ENCODE measurements at places on chromosomes 5 and 9.

- no peak for DNase-seq
Measured at GRCh38 chr9:72477930-72478518, 43.4 kb upstream of the TMC1 start.

DNA sequence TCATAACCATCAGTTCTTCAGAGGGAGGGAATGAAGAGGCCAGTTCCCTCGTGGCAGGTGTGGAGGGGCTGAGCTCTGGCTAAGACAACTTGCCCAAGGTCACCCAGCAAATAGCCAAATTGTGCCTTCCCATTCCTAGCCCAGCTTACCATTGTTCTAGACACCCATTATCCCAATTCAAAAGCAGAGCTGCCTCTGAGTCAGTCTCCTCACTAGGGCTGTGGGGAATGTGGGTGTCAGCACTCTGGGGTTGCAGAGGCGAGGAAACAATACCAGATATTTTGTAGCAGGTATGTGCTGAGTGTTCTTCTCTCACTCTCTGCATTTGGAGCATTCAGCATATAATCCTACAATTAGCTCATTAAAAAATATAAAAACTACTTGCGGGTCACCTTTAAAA is 270.8 kb downstream of the PSAT1 start:
- no peak for DNase-seq

DNA sequence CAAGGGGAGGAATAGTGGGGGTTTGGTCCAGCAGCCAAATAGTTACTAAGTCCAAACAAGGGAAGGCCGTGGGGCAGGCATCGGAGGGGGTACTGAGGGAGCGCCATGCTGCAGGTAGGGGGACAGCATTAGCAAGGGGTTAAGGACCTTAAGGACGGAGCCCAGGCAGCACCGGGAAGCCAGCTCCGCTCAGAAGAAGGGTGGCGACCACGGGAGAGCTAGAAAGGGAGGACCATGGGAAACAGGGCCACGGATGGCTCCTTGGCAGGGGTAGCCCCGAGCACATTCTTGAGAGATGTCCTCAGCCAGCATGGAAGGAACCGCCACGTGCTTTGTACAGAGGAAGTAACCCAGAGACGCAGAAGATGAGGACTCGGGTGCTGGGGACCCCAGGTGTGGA is 76.2 kb upstream of the STXBP1 start:
- DNase-seq: no peak

GRCh38 chr5:132657676-132658380 is at the start of gene IL13:
IL13 (plus strand) TSS chr5:132658173; CDS start chr5:132658187, 14 bp downstream.
- no peak for DNase-seq

DNA sequence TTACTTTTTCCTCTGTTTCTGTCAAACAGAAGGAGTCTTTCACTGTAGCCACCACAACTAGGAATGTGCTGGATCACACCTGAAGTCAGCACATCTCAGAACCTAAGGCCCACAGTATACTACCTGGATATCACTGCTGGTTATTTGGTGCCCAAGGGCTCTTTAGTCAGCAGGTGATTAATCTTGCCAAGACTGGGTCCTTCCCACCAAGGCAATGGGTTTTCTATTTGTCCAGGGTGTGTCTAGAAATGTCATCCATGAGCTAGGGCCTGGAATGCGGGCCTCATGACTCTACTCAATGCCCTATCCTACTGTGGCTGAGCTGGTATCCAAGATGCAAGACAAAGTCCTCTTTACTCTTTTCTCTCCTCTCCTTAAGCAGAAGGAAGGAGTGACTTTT is 9.8 kb upstream of the PCDHAC1 start:
- DNase-seq: no peak

DNA sequence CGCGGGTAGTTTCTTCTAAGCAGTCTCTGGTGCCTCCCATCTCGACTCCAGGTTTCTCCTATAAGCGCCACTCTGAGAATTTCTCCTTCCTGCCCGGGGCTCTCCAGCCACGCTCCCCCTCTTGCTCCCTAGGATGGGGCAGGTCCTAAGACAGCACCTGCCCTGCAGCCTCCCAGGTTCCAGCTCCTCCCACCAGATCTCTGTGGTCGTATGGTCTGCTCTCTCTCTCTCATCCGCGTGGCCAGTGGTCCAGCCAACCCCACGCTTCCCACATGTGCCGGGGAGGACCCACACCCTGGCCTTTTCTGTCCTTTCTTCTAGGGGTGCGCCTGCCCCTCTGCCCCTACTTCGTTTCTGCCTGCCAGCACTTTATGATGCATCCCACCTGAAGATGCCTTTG is 40.5 kb downstream of the MVB12B start:
- DNase-seq: no peak

- DNase-seq: no peak
Measured at GRCh38 chr9:127014910-127015540, 100.4 kb downstream of the RALGPS1 start.

GRCh38 chr5:37111426-37112382 is 137.5 kb downstream of the CPLANE1 start:
- no peak for DNase-seq

DNA sequence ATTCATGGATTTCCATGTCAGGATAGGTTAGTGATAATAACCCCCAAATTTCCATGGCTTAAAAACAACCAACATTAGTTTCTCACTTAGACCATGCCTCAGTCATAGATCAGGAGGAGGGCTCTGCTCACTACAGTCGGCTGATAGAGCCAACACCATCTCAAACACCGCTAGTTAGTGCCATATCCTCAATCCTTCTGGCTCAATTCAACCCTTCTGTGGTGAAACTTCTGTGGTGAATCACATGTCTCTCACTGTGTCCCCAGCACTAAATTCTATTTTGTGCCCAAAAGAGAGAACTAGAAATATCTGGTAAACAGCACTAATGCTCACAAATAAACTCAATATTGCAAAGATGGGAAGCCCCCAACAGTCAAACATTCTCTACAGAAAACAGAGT is 21.1 kb downstream of the ECPAS start:
- DNase-seq: no peak

DNA sequence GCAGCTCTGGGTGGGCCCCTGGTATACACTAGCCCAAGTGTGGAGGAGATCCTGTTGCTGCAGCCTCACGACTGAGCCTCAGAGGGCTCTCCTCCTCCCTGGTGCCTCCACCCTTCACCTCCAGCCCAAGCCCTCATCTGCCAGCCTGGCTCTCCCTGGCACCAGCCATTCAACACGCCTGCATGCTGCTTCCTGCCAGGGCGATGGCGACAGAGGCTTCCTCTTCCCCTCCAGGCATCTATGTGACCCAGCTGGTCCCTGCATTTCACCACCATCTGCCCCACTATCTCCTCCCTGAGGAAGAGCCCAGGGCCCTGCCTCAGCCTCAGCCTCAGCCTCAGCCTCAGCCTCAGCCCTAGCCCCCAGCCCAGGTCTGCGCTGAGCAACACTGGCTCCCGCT is 54.8 kb upstream of the ANGPTL2 start:
- no peak for DNase-seq

DNA sequence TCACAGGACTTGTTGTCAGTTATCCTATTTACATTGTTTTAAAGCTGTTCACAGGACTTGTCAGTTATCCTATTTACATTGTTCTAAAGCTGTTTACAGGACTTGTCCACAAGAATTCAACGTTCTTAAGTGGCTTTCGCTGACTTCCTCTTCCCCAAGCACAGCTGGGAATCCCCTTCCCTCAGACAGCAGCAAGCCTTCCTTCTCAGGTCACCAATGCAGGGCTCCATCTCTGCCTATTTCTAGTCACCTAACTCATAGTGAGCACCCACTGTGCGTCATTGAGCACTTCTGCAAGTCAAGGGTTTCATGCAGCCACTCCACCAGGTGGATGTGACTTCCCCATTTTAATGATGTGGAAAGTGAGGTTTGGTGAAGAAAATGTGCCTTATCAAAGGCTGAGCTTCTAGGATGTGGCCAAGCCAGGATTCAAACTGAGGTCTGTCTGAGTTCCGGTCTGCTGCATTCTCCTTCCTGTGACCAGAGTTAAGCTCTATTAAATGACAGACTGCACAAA is 109.8 kb upstream of the ZNF462 start:
- DNase-seq: no peak

DNA sequence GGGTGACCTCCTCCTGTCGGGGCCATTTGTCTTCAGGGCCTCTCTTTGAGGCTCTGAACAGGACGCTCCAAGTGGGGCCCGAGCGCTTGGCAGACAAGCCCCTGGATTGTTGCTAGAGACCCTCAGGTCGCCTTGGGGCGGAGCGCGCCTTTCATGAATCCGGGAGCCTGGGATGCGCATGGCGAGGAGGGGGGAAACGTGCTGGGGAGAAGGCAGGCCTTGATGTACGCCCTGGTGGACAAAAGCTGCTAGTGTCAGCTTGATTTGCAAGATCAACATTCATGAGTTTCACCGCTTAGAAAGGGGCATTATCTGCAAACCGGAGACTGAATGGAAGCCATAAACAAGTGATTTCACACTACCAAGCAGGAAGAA is 226.3 kb downstream of the SMARCA2 start:
- DNase-seq: no peak

DNA sequence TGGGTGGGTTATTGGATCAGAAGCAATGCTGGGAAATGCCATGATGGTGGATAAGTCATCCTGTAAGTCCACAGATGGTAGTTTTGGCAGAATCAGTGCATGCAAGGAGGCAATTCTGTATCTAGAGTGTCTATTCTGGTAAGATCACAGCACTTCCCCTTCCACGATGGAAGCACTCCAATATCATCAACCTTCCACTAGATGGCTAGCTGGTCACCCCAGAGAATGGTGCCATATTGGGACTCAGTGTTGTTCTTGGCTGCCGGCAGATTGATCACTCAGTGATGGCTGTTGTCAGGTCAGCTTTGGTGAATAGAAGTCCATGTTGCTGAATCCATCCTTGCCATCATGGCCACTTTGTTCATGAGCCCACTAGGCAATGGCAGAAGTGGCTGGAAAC is 553.5 kb downstream of the CSNK1G3 start:
- DNase-seq: no peak

DNA sequence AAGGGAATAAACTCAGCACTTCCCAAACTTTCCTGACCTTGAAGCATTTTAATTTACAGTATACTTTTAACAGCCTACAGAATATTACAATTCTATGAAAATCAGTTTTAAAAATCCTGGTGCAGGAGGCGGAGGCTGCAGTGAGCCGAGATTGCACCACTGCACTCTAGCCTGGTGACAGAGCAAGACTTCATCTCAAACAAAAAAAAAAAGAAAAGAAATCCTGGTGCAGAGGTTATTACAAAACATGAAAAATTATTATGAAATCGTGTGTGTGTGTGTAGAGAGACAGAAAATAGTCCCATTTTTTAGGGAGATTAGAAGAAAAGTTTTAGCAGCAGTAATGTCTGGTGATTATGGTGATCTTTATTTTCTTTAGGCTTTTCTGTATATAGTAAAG is 26.9 kb downstream of the GOLPH3 start:
- DNase-seq: no peak

Data from stimulated activated CD8-positive, alpha-beta memory T cell treated with anti-CD3 and anti-CD28 coated beads, Interleukin-7, amount 100 ng/mL, for 24 hours (primary cell).